ENCODE measurements at places on chromosomes 3 and 15. TPM values are rescaled to one million over a fixed set of nuclear protein-coding genes. Genes with fewer than 3 reads are reported as not detected.

DNA sequence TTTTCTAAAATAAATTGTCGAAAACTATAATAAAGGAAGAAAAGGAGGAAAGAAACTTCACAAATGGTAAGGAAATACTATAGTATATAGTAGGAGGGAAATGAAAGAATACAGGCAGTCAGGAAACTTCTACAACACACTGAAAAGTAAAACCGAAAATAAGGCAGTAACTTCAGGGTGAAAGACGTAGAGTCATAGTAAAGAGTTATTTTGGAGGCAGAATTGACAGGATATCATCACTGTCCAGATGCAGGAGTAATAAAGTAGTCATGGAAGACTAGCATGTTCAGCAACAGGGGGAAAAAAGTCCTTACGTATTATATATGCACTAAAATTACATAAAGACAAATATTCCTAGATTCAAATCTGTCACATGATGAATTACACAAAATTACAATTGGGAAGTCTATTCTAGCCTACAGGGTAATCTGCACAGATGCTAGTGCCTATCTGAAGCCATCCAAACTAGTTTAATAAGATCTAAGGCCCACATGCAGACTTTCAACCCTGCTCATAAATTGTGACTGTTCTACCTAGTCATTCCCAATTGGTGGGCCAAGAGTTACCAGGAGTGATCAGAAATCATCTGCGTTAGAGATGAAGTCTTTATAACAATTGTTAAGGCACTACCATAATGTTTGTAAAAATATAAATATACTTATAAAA is 14.0 kb downstream of the VPS13C start:
- no peak overlapping the region for H3K27ac ChIP-seq
- H3K36me3 ChIP-seq, result no peaks in the 10 kb centered on the region
- H3K4me1 ChIP-seq, result no peaks in the 10 kb centered on the region
- no peak for DNase-seq

DNA sequence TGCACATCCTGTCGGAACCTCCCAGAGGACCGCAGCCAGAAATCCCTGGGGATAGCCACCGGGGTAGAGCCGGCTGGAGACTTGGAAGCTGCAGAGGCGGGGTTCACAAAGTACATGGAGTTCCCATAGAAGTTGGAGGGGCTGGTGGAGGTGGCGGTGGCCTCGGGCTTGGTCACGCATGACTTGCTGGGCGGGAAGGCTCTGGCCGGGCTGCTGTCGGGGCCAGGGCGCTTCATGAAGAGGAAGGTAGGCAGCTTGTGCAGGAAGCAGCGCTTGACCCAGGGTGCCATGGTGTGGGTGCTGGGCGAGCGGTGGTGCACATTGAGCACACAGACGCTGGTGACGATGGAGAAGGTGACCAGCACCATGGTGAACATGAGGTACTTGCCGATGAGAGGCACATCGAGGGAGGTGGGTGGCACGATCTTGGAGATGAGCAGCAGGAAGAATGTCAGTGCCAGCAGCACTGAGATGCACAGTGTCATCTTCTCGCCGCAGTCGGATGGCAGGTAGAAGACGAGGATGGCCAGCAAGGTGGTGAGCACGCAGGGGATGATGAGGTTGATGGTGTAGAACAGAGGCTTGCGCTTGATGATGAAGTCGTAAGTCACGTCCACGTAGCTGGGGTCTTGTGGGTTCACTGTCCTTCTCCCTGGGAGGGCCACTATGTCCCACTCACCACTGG is 8.4 kb upstream of the CHRNA3 start:
- no peaks in the 10 kb centered on the region for H3K27me3 ChIP-seq
- H3K36me3 ChIP-seq, result no peaks in the 10 kb centered on the region
- no peak for DNase-seq
- H3K4me3 ChIP-seq, result no peak overlapping the region
- no peak overlapping the region for H3K27ac ChIP-seq

Gene CHRNB4
- total RNA-seq, result 1.3 TPM

DNA sequence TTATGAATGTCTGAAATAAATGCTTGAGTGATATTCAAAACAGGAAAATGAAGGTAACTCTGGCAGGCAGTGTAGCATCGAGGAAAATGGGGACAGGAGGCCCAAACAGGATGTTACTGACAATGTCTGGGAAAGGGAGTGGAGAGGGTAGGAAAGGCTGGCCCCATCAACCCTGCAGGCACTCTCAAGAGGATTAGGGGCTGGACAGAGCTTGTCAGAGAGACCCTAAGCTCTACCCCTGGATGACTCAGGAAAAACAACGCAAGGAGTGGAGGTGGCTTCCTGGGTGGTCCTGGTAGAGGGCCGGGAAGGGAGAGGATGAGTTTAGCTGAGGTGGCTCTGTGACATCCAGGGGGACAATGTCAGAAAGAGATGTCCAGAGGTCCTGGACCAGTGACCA is 106.0 kb downstream of the RYK start:
- DNase-seq, result no peak
- peaks cover 2% of the 10 kb centered on the region for H3K36me3 ChIP-seq
- H3K27ac ChIP-seq, result no peak overlapping the region
- H3K4me3 ChIP-seq, result no peak overlapping the region
- no peaks in the 10 kb centered on the region for H3K27me3 ChIP-seq

DNA sequence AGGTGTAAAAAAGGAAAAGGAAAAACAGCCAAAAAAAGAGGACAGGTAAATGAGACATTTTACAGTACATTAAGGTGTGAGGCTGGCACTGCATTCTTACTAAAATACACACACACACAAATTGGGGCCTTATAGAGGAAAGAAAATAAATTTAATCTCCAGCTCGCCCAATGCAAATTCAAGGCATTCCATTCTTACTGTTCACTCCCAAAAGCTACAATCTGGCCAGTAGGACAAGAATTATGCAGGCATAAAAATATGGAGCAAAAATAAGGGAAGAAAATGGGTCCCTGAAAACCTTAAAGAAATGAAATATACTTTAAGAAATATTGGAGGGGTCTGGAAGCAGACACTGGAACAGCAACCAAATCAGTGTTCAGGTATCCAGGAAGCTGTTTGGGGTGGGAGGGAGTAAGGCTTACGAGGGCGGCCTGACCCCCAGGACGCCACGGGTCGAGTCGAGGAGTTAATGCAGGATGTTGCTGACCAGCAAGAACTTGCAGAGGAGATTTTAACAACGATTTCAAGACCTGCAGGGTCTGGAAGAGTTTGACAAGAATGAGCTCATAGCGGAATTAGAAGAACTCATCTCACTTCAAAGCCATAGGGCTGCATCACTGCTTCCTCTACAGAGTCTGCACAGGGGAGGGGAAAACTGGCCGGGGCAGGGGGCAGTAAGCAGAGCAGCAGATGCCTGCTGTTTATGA is 245.5 kb downstream of the TBL1XR1 start:
- H3K27ac ChIP-seq, result no peak overlapping the region
- no peak overlapping the region for H3K4me3 ChIP-seq
- H3K4me1 ChIP-seq, result no peaks in the 10 kb centered on the region
- H3K36me3 ChIP-seq, result no peaks in the 10 kb centered on the region
- DNase-seq, result no peak
- H3K27me3 ChIP-seq, result no peaks in the 10 kb centered on the region

- no peak overlapping the region for H3K27ac ChIP-seq
- no peak for DNase-seq
- H3K4me3 ChIP-seq, result no peak overlapping the region
- H3K36me3 ChIP-seq, result no peaks in the 10 kb centered on the region
Measured at GRCh38 chr15:68411343-68411675, 20.7 kb downstream of the ITGA11 start.

Gene ABCF3
- 69.8 TPM for total RNA-seq

- no peak for DNase-seq
- H3K4me3 ChIP-seq, result no peak overlapping the region
- peak overlapping the region; percentile 88 for H3K27ac ChIP-seq
- peaks cover 50% of the 10 kb centered on the region for H3K4me1 ChIP-seq
- no peaks in the 10 kb centered on the region for H3K36me3 ChIP-seq
Measured at GRCh38 chr15:90414408-90415028, 26.5 kb downstream of the IQGAP1 start.

DNA sequence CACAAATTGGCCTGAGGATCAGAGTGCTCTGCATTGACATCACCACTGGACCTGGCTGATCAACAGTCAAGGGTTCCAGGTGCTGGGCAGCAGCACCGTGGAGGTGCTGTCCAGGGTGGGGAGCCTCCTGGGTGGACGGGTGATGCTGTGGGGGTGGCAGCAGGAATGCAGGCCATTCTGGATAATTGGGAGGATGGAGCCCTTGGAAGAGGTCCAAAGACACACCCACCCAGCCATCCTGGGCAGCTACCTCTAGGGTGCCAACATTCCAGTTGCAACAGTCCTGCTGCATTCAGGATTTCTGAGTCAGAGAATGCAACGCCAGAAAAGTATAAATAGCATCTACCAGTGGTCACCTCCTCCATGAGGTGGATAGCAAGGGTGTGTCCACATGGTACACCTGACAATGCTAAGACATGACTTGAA is 26.8 kb downstream of the STARD5 start:
- DNase-seq, result no peak
- no peak overlapping the region for H3K4me3 ChIP-seq
- H3K27me3 ChIP-seq, result no peaks in the 10 kb centered on the region
- H3K4me1 ChIP-seq, result no peaks in the 10 kb centered on the region
- no peak overlapping the region for H3K27ac ChIP-seq
- no peaks in the 10 kb centered on the region for H3K36me3 ChIP-seq

Gene SH2D7
- total RNA-seq, result not detected

- H3K36me3 ChIP-seq, result no peaks in the 10 kb centered on the region
- H3K4me3 ChIP-seq, result no peak overlapping the region
- no peaks in the 10 kb centered on the region for H3K4me1 ChIP-seq
- no peak overlapping the region for H3K27ac ChIP-seq
- DNase-seq, result no peak
- H3K27me3 ChIP-seq, result no peaks in the 10 kb centered on the region
Measured at GRCh38 chr15:101368861-101369642, 74.0 kb upstream of the SNRPA1 start.

- H3K27me3 ChIP-seq, result no peaks in the 10 kb centered on the region
- DNase-seq, result no peak
Measured at GRCh38 chr3:65796676-65797075, 242.0 kb downstream of the MAGI1 start.

- no peaks in the 10 kb centered on the region for H3K4me1 ChIP-seq
- no peaks in the 10 kb centered on the region for H3K36me3 ChIP-seq
- H3K4me3 ChIP-seq, result no peak overlapping the region
- no peaks in the 10 kb centered on the region for H3K27me3 ChIP-seq
Measured at GRCh38 chr15:94203306-94203705, 28.1 kb upstream of the MCTP2 start.

DNA sequence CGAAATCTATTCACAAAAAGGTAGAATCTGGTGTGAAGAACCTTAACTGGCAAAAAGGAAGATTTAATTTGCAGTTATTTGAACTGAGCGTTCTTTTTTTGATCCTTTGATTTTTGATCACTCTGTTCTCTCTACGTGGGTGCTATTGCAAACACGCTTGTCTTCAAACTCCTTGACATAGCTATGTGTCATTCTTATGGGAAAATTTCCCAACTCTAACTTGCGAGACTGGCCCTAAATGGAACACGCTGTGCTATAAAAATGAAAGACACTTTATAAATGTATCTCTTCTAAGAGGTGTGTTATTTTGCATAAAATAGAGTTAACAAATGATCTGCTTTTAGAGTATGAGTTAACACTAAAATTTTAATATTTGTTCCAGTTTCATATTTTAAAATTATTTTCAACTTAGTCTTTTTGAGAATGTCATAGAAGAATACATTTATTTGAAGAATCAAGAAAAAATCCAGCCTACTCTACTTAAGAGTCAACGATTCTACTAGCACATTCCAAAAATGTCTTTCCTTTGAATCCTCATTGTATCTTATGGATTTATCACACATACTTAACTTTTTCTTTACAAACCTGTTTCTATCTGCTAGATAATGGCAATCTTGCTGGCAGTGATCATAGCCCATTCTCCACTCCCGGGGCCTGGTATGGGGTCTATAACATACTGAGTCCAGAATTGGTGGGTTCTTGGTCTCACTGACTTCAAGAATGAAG is 610.0 kb upstream of the TBL1XR1 start:
- peaks cover 23% of the 10 kb centered on the region for H3K4me1 ChIP-seq
- no peaks in the 10 kb centered on the region for H3K36me3 ChIP-seq
- H3K27ac ChIP-seq, result no peak overlapping the region
- no peak overlapping the region for H3K4me3 ChIP-seq
- H3K27me3 ChIP-seq, result no peaks in the 10 kb centered on the region
- DNase-seq, result no peak

DNA sequence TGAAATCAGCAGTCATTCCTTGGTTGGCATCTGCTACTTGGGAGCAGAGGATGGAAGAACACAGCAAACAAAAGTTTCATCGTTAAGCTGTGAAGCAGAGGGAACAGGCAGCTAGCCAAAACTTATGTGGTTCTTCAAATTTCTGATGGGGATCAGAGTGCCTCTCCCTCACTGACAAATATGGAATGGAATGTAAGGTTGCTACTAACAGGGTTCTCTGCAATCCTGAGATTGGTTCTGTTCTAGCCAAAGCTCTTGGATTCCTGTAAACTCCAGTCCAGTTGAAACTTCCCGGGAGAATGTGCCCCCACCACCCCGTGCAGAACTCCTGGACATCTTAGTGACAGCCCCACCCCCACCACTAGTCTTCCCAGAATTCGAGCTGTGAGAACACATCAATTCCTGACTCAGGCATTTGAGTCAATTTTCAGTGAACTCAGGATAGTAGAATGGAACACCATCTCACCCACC is 55.9 kb upstream of the PHLDB2 start:
- peaks cover 10% of the 10 kb centered on the region for H3K4me1 ChIP-seq
- no peak overlapping the region for H3K4me3 ChIP-seq
- no peaks in the 10 kb centered on the region for H3K36me3 ChIP-seq
- H3K27me3 ChIP-seq, result no peaks in the 10 kb centered on the region
